ENCODE measurements at places on chromosomes 2 and 18.

- DNase-seq, result peak; percentile 64
Measured at GRCh38 chr18:80147418-80148325, 38.6 kb downstream of the ADNP2 start.

DNA sequence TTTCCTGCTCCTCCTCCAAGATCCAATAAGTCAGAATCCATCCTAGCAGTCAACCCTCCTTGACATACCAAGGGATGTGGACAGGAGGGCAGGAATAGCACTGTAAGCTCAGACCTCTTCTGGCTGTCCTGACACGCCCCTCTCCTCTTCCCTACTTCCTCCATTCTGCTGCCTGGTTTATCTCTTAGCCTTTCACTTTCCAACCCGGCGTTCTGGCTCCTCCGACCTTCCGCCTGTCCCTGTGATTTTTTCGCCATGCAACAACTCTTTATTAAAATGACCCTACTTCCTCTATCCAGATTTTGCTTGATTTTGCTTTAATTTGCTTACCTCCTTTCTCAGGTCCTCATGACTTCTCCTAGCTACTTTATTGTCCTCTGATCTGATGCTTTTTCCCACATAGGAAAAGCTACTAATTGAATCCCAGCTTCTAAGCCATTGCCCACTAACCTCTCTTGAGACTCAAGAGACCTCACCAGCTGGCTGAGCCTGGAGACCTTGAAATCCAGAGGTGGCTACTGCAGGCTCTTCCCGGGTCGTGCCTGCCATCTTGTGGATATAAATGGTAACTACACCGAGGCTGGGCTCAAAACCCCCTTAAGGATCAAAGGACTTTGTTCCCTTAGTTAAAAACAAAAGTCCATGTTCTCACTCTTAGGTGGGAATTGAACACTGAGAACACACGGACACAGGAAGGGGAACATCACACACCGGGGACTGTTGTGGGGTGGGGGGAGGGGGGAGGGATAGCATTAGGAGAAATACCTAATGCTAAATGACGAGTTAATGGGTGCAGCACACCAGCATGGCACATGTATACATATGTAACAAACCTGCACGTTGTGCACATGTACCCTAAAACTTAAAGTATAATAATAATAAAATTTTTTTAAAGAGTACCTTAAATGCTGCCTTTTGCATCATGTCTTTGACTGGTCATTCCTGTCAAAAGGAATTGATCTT lies 139.4 kb downstream of the AKAIN1 start:
- peak; percentile 42 for DNase-seq

DNA sequence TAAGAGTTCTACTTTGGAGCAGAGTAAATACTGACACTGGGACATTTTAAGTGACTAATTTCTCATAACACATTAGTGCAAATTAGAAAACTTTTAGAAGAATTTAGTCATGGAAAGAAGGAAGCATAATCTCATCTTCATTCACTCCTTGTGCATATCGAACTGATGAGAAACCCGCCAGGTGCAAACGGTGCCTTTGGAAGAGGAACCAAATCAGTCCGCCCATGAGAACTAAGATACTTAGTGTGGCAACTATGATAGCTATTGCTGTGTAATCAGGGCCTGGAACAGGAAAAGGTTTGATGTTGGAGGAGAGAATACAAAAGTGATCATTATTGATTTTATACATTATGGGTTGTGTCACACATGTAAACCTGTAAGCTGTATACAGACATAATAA lies 6.9 kb upstream of the CD302 start:
- no peak for DNase-seq

GRCh38 chr2:130391058-130391871 lies 35.4 kb downstream of the PTPN18 start:
- peak; percentile 56 for DNase-seq

- DNase-seq, result no peak
Measured at GRCh38 chr2:39484206-39484605, 47.1 kb upstream of the MAP4K3 start.

DNA sequence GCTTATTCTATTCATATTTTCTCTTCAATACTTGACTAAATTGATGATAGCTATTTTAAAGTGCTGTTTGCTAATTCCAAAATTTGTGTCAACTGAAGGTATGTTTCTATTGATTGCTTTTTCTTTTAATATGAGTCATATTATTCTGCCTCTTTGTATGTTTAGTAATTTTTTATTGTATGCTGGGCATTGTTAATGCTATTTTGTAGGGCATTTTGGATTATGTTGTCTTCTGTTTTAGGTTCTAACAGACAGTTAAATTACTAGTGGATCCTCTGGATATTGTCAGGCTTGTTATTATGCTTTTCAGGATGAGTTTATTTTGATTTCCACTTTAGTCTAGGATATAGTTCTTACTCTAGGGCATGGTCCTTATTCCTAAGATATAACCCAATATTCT lies 55.6 kb downstream of the C1QL2 start:
- no peak for DNase-seq

DNA sequence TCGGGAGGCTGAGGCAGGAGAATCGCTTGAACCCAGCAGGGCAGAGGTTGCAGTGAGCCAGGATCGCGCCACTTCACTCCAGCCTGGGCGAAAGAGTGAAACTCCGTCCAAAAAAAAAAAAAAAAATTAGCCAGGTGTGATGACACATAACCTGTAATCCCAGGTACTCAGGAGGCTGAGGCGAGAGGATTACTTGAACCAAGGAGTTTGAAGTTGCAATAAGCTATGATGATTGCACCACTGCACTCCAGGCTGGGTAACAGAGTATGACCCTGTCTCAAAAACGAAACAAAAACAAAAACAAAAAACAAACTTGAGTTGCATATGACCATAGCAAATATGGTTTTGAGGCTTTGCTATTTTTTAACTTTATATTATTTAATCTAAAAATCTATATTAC lies 25.8 kb downstream of the SANBR start:
- no peak for DNase-seq

DNA sequence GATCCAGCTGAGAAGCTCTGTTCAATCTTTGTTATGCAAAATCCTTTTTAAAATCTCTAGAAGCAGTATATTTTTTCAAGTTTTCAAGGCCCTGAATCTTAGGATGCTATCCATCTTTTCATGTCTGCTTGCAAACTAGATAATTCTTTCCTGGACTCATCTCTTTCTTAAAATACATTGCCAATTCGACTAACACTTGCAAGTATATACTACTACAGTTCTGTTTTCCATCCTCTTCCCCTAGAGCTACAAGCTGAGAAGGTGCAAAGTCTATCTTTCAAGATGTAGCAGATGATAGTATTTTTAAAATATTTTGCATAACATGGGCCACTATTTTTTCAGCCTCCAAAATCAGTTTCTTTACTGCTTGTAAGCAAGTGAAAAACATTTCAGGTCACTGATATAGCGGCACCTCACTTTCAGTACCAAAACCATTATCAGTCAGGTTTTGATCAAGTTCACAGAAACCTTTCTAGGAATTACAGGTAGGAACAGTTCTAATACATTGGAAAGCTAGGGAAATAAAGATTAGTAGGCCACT lies 196.4 kb upstream of the CDH20 start:
- no peak for DNase-seq

DNA sequence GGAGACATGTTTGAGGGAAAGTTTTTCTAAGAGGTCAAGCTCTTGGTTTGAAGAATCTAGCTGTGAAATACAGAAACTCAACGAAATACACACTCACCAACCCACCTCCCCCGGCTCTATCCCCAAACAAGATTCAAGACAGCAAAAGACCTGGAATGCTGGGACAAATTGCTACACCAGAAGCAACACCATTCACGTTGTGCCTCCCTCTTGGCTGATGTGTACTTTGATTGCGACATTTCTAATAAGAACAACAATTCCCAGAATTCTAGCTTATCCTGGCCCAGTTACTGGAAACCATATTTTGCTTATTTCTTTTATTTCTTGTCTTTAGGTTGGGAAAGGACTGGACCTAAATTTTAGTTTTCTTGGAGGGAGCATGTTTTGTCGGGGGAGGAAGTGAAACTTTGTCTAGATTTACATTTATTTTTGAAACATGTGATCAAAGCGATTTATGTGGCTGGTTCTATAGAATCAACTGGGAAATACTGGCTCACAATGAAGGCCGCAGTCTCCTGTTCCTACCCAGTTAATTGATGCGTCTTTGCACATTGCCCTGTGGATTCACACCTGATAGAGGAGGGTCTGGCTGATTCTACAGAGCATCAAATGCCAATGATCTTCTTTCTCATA lies 29.6 kb upstream of the LPIN1 start:
- DNase-seq, result no peak

GRCh38 chr18:77004555-77005380 lies 127.8 kb downstream of the MBP start:
- DNase-seq, result no peak

DNA sequence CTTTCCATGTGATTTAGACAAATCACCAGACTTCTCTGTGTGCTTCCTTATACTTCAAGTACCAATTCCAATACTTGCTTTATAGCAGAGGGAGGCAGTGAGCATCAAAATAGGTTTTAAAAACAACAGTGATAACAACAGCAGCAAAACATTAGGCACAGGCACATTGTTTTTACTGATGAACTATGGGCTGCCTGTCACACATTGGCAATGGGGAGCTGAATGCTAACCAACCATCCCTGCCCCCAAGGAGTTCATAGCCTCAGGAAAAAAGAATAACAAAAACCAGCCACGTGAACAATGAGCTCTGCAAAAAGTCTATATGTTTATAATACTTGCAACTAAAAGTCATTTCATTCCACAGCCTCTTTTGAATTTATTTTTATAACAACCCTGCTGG lies 287.9 kb upstream of the TRIB2 start:
- DNase-seq, result no peak

DNA sequence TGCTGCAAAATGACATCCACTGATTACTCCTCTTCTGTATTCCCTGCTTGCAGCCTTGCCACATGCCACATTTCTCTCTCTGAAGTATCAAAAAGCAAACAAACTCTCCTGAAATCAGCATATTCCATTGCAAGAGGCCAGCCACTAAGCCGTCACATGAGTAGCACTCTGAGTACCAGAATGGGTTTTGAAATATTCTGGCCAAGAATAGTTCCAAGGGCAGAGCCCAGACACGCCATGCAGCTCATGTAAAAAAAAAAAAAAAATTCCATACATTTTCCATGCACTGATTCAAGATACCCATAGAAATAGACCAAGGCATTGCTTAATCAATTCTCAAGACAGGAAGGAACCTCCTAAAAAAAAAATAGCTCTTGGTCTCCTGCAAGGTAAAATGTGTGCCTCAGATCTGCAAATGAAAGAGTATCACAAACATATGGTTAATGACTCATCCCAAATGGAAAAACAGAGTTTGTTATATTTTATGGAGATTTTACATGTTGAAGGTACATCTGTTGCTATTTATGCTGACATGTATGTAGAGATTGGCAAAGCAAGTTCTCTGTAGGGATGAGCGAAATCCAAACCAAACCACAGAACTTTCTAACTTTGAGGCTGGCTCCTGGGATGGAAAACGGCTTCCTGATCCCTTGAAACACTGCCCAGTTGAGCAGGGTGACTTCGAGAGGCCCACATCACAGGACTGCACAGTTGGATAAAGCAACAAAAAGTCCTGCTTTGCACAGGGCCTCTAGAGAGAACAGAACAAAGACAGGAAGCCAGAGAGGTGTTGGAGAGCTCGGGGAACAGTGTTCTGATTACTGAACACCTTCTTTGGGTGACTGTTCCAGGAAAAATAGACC lies 346.2 kb downstream of the ZNF521 start:
- no peak for DNase-seq

GRCh38 chr2:205613970-205614559 lies 68.2 kb upstream of the NRP2 start:
- DNase-seq, result no peak

DNA sequence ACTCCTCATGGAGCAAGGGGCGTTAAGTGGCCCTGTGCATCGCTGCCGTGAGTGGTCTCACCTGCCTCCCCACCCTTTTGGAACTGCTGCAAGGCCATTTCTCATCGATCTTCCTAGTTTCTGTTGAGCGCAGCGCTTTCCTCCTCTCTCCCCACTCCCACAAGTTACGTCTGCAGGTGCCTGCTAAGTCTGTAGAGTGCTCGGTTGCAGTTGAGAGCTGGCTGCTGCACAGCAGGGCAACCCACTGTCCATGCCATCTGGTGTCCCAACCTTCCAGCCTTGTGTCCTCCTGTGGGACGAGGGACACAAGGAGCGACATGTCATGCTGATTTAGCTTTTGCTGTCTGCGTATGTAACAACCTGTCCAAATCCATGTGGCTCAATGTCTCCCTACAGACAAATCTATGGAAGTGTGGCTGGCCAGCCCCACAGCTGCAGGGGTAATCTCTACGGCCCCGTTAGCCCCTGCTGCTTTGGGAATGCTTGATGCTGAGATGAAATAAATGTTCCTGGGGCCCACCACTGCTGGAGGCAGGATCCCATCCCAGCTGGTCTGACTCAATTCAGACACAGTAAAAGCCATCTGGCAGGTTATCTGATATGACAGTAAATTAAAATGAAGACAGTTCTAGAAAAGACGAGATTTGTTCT lies 68.1 kb upstream of the TCF7L1 start:
- no peak for DNase-seq

DNA sequence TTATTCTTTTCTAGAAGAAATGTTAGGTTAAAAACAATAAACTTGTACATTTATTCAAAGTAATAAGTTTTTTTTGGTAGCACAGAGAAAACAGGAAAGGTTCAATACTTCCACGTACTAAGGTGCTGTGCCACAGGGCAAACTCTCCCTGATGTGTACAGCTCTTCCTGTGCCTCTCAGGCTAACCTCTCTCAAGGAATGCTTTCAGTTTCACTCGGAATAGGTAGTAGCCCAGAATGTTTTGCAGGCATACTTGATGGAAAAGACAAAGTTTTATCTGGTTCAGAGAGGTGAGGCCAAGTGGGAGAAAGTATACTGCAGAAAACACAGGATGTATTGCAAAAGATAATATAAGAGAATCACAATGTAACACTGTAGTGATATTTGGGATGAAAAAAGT lies 171.0 kb upstream of the ZFP36L2 start:
- no peak for DNase-seq

- DNase-seq, result no peak
Measured at GRCh38 chr2:219031005-219031738, 10.1 kb downstream of the CFAP65 start.

Measured in CD4-positive, alpha-beta T cell treated with Interleukin-15 for 4 hours (primary cell).